ENCODE measurements at places on chromosomes 13 and 19.

GRCh38 chr13:99392470-99393135 is 85.4 kb upstream of the GPR183 start:
- no peak for DNase-seq

GRCh38 chr13:105937451-105937850 is 598.0 kb downstream of the EFNB2 start:
- DNase-seq, result no peak

DNA sequence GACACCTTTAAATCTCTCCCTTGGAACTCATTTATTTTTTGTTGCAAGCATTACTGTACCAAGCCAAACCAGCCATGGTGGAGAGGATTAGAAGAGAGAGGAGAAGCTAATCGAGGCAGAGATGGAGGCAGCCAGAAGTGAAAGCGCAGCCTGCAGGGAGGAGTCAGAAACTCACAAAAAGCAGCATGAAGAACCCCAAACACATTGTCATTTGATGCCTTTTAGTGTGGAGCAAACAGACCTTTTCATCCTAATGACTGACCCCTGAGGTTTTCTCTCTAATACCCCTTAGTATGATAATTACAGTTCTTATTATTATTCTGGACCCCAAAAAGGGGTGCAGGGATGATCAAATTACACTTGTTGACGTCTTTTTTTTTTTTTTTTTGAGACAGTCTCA is 62.5 kb downstream of the TNFRSF19 start:
- DNase-seq, result no peak

GRCh38 chr19:12703046-12703445 is 6.6 kb upstream of the FBXW9 start:
- no peak for DNase-seq

DNA sequence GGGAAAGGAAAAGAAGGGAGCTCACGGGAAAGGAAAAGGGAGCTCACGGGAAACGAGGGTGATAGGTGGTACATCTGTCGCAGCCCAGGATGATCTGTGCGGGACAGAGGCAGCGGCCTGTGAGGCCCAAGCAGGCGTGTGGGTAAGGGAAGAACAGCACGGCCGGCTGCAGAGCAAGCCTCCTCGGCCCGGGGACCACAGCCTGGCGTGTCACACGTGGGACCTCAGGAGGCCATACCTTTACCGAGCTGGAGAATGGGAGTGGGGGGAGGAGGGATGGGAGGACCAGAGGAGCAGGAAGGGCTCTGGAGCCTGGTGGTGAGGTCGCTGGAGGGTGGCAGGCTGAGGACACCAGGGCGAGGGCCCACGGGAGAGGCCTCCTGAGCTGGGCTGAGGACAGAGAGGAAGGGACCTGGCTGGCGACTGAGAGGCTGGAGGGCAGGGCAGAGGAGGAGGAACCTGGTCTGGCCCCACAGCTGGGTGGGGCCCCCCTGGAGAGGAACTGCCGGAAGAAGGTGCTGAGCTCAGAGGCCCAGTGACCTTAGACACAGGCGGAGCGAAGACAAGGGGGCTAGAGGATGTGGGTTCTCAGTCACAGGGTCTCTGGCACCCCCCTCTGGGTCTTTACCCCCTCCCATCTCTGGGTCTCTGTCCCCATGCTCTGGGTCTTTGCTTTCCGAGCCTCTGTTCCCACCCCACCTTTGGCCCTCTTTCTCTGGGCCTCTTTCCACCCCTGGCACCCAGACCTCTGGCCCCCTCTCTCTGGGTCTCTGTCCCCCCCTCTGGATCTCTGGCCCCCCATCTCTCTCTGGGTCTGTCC is 2.9 kb upstream of the FTL start:
- DNase-seq, result peak; percentile 11

DNA sequence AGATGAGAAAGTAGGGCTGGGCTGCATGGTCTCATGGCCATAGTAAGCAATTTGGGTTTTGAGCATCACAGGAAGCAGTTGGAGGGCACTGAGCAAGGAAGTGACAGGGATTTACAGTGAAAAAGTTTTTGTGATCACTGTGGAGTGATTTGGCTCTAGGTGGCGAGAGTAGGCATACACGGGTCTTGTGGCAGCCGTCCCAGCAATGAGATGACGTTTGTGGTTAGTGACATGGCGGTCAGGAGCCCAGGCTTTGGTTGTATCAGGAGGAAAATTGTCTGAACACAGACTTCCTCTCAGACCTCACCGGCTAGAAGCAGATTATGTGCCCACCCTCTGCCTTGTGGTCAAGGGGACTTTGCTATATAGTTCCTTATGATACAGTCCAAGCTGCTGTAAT is 3.3 kb downstream of the ZNF444 start:
- DNase-seq, result no peak

DNA sequence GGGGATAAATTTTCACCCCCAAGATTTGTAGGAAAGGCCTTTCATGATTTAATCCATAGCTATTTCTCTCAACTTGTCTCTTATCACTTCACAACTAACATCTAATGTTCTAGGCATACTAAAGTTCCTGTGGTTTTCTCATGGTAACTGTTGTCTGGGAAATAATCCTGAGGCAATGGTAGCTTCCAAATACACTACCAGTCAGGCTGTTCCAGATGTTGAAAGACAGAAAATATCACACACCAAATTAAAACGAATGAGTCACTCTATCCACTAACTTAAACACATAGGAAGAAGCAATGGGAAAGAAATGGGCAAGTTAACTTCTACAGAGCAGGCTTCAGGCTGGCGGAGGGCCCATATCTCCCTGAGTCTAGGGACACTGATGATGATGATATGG is 77.7 kb upstream of the MYO16 start:
- no peak for DNase-seq

All from T-cell (primary cell).